Sigmoid colon (tissue), 7 donors: ENCODE measurements at places on chromosomes 7 and 10. TPM values are rescaled to one million over a fixed set of nuclear protein-coding genes. Genes with fewer than 3 reads are reported as not detected.

The GIMAP7 gene
- 10.0 TPM for total RNA-seq

The CYP3A5 gene
- 4.6 TPM for total RNA-seq

The AS3MT gene
- total RNA-seq = 11.9 TPM

DNA sequence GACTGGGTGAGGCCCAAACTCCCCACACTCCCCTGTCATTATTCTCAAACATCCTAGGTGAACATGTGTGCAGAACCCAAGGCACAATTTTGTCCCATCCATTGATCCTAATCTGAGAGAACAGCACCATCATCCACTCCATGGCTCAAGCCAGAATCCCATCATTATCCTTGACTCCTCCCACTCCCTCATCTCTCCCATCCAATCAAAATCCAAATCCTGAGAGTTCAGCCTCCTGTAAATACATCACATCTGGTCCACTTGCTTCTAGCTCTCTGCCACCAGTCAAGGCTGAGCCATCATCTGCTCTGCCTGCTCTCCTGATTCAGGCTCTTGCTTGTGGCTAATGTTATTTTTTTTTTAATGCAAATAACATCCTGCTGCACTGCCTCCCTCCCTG, 75.9 kb upstream of the SLF2 start:
- DNase-seq = no peak

DNA sequence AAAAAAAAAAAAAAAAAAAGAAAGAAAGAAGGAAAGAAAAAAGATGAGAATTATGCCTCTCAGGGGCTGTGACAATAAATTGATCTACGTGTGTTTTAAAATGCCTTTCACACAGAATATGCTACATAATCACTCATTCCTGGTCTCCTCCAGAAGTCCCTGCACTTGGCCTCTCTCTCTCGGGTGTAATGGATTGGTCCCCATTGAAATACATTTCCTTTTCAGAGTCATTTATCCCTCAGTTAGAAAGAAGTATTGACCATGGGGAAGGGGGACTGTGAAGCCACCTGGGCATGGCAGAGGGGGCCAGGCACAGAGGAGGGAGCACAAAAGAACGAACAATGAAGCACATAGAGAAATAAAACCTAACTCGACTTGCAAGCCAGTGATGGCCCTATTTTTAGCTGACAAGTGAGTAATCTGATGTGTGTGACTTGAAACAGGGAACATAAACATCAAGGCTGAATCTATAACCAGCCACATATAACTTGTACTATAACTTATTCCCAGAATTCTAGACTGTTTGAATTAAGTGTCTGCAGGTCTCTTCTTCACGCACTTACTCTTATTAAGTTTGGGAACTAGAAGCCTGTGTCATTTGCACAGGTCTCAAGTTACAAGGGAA, 490.8 kb downstream of the KCNMA1 start:
- DNase-seq = no peak

DNA sequence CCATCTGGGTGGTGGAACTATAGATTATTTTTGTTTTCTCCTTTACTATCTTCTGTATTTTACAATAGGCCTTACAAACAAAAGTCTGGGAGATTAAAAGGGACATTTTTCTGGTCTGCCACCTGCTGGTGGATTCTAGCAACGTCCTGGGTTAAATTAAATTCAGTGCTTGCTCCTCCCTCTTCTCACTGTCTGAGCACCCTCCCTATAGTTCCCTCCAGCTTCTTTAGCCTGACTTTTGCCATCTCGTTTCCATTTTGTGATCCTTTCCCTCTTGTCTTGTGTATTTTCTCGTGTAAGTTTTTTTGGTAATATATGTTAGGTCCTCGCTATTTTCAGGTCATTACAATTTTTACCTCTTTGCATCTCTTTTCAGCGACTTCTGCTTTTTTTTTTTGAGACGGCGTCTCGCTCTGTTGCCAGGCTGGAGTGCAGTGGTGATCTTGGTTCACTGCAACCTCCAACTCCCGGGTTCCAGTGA, 16.1 kb downstream of the ANKRD16 start:
- peak; percentile 72 for DNase-seq

- DNase-seq = no peak
Observed at GRCh38 chr10:71799608-71800453, 26.5 kb upstream of the VSIR start.

DNA sequence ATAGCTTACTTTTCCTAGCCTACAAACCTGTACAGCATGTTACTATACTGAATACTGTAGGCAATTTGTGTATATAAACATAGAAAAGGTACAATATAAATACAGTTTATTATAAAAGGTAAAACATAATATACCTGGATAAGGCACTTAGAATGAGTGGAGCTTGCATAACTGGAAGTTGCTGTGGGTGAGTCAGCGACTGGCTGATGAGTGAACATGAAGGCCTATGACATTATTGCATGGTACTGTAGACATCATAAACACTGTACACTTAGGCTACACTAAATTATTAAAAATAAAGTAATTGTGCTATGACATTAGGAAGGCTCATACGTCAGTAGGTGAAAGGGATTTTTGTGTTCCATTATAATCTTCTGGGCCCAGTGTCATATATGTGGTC, 228.8 kb downstream of the HDAC9 start:
- no peak for DNase-seq

DNA sequence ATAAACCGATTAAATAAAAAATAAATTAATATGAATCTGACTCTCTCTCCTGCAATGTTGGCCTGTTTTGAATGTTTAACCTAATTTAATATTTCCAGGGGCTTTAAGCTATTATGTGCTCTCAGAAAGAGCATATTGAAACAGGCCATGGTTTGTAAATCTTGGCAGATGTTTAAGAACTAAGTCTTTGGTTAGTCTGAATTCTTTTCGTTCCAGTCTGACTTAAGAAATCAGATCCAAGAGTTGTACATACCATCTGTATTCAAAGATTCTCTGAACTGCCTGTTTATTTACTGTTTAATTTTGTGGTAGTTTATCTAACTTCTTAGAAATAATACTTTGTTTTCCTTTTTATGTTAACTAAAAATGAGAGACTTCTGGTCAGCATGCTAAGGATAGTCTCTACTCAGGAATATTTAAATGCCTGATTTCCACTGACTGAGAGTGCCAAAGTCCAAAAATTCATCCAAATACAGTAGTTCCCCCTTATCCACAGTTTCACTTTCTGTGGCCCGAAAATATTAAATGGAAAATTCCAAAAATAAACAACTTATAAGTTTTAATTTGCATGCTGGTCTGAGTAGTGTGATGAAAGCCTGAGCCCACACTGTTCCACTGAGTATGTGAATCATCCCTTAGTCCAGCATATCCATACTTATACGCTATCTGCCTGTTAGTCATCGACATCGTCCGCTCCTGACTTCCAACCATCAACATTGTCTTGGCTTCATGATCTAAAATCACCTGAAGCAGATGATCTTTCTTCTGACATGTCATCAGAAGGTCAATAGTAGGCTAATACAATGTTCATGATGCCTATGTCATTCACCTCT, 238.1 kb upstream of the CSTF2T start:
- no peak for DNase-seq
